Effector memory CD8-positive, alpha-beta T cell (primary cell): ENCODE measurements at places on chromosomes 4 and X.

- peaks cover 27% of the 10 kb centered on the region for H3K27me3 ChIP-seq
- peaks cover 14% of the 10 kb centered on the region for H3K4me1 ChIP-seq
- H3K4me3 ChIP-seq, result no peak overlapping the region
- no peak overlapping the region for H3K27ac ChIP-seq
Measured at GRCh38 chr4:173493041-173493440, 37.0 kb downstream of the HAND2 start.

DNA sequence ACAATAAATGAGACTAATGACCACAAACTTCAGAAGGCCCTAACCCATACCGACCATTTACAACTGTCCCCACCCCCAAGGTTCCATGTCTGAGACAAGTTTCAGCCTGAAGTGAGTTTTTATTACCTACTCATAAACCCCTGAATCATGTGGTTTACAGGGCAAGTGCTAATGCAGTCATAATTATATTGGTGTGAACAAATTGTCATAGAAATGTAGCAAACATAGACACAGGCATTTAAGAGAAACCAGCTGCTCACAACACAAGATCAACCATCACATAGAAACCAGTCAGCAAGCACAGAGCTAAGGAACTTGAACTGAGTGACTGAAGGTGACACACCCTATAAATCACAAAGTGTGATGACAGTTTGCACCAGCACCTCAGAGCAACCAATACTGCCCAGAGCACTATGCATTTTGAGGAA lies 173.8 kb upstream of the MID1 start:
- no peak overlapping the region for H3K27ac ChIP-seq
- H3K4me3 ChIP-seq, result no peak overlapping the region
- no peak for DNase-seq
- no peaks in the 10 kb centered on the region for H3K27me3 ChIP-seq

- H3K27me3 ChIP-seq, result no peaks in the 10 kb centered on the region
- no peak for DNase-seq
- no peak overlapping the region for H3K27ac ChIP-seq
- H3K4me1 ChIP-seq, result peaks cover 69% of the 10 kb centered on the region
Measured at GRCh38 chr4:150999086-150999485, 16.0 kb downstream of the LRBA start.

DNA sequence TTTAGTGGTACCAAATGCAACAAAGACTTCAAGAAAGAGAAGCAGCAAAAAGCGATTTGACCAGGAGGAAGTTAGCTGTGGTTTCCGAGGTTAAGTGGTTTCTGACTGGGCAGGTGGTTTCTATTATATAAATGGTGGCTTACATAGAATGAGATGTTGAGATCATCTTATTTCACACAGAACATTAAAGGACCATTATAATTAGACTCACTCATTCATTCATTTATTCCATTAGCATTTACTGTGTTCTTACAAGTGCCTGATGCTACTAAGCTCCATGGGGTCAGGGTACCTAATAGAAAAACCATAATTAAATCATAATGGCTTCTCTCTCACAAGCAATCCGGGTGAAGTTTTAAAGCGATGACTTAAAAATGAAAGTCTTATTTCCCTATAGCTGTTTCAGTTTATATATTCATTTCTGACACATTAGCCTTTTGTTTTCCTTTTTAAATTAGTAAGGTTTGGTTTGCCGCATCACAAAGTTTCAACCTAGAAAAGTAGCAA lies 10.6 kb downstream of the TSPAN6 start:
- no peaks in the 10 kb centered on the region for H3K27me3 ChIP-seq
- no peaks in the 10 kb centered on the region for H3K36me3 ChIP-seq
- no peak for DNase-seq
- no peak overlapping the region for H3K27ac ChIP-seq
- no peak overlapping the region for H3K4me3 ChIP-seq

DNA sequence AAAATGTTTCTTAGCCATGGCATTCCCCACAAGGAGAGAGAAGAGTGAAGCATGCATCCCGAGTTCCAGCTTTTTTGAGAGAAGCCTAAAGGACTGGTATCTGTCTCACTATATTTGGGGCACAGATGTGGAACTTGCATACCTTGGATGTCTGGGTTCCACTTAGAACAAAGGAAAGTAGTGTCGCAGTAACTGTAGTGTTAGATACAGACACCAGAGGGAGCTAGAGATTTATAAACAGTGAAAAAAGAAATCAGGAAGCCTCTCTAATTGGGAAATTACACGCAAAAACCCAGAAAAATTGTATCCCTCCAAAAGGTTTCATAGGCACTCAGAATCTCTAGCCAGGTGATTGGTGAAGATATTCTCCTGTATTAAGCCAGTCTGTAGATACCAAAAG lies 34.4 kb downstream of the AGTR2 start:
- no peak for DNase-seq
- H3K4me1 ChIP-seq, result no peaks in the 10 kb centered on the region
- no peaks in the 10 kb centered on the region for H3K27me3 ChIP-seq
- no peak overlapping the region for H3K27ac ChIP-seq
- no peaks in the 10 kb centered on the region for H3K36me3 ChIP-seq

GRCh38 chr4:139851133-139851532 lies 185.5 kb downstream of the MGST2 start:
- H3K36me3 ChIP-seq, result no peaks in the 10 kb centered on the region
- DNase-seq, result no peak
- no peak overlapping the region for H3K27ac ChIP-seq
- H3K27me3 ChIP-seq, result peaks cover 15% of the 10 kb centered on the region
- H3K4me1 ChIP-seq, result no peaks in the 10 kb centered on the region
- H3K4me3 ChIP-seq, result no peak overlapping the region

- H3K4me3 ChIP-seq, result peak overlapping the region; percentile 90
- H3K36me3 ChIP-seq, result peaks cover 22% of the 10 kb centered on the region
- peaks cover 15% of the 10 kb centered on the region for H3K4me1 ChIP-seq
- H3K27me3 ChIP-seq, result no peaks in the 10 kb centered on the region
- peak; percentile 22 for DNase-seq
Measured at GRCh38 chr4:121822796-121823504, 733 bp downstream of the CCNA2 start.

GRCh38 chr4:687971-688853 lies 739 bp downstream of the SLC49A3 start:
- H3K36me3 ChIP-seq, result no peaks in the 10 kb centered on the region
- H3K27ac ChIP-seq, result no peak overlapping the region
- peaks cover 8% of the 10 kb centered on the region for H3K4me1 ChIP-seq
- H3K4me3 ChIP-seq, result no peak overlapping the region
- H3K27me3 ChIP-seq, result no peaks in the 10 kb centered on the region

DNA sequence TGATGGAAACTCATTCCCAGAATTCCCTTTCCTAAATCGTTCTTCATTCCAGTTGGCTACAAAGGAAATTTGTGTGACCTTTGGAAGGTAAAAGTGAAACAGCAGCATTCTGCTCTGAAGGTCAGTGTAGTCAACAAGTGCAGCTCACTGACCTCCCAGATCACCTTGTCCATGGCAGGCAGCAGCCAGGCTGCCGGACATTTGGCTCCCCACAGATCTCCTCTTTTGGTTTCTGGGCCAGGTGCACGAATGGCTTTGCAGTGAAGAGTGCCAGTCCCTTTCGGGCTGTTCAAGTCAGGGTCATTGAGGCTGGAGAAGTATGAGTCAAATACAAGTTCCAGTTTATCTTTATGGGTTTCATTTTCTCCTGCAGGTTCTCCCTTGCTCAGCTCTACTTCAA lies 14.3 kb downstream of the GPRIN3 start:
- peak overlapping the region; percentile 74 for H3K4me3 ChIP-seq
- peaks cover 55% of the 10 kb centered on the region for H3K36me3 ChIP-seq
- H3K27ac ChIP-seq, result no peak overlapping the region
- no peaks in the 10 kb centered on the region for H3K27me3 ChIP-seq

DNA sequence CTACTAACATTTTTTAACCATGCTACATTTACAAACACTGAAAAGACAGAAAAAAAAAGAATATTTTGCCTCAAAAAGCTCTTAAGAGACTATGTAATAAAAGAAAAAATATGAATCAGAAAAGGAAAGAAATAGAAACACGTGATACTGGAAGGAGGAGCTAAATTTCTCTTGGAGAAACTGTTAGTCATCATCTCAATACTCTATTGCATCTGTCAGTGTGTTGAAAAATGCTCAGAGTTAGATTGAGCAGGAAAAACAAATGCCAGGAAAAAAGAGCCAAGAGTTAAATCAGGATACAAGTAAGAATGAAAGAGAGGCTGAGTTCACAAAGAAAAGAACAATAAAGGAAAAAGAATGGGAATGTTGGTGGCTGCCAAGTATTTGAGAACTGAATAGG lies 2.6 kb downstream of the RAB28 start:
- H3K27ac ChIP-seq, result no peak overlapping the region
- no peak overlapping the region for H3K4me3 ChIP-seq
- peaks cover 25% of the 10 kb centered on the region for H3K4me1 ChIP-seq
- H3K36me3 ChIP-seq, result peaks cover 18% of the 10 kb centered on the region
- DNase-seq, result no peak

DNA sequence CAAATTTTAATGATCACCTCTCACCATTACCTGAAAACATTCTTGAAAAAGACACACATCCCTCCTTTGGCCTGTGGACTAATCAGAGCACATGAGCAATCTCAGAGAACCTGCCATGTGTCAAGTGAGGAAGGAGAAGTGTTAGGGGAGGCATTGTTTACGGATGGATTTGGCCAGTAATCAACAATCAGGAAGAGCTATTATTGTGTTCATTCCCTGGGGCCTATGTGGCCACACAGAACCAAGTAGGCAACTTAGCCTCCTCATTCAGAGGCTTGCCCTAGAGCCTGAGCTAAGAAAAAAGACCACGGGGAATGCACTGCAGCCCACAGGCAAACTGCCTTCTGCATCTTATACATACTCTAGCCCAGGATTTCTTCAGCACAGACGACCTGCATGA lies 40.6 kb upstream of the DOCK11 start:
- peaks cover 17% of the 10 kb centered on the region for H3K36me3 ChIP-seq
- no peak overlapping the region for H3K4me3 ChIP-seq
- H3K27me3 ChIP-seq, result no peaks in the 10 kb centered on the region
- H3K27ac ChIP-seq, result no peak overlapping the region
- no peak for DNase-seq
- H3K4me1 ChIP-seq, result peaks cover 2% of the 10 kb centered on the region

GRCh38 chr4:90215286-90215685 lies 88.1 kb downstream of the CCSER1 start:
- H3K36me3 ChIP-seq, result no peaks in the 10 kb centered on the region
- no peak for DNase-seq
- no peak overlapping the region for H3K4me3 ChIP-seq

- no peak overlapping the region for H3K4me3 ChIP-seq
- no peak overlapping the region for H3K27ac ChIP-seq
- H3K27me3 ChIP-seq, result no peaks in the 10 kb centered on the region
- no peaks in the 10 kb centered on the region for H3K36me3 ChIP-seq
- H3K4me1 ChIP-seq, result no peaks in the 10 kb centered on the region
- no peak for DNase-seq
Measured at GRCh38 chr4:166274136-166274761, 401.2 kb downstream of the TLL1 start.

DNA sequence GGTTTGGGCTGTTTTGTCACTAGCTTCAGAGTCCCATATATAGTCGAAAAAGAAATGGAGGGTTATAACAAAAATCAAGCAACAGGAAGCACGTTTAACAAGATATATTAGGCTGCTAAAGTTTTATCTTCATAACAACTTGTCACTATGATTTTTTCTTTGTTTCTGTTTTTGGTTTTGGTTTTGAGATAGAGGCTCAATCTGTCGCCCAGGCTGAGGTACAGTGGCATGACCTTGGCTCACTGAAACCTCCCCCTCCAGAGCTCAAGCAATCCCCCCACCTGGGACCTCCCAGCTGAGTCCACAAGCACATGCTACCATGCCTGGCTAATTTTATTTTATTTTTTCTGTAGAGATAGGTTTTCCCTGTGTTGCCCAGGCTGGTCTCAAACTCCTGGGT lies 2664.4 kb downstream of the ARAP2 start:
- H3K27ac ChIP-seq, result no peak overlapping the region
- no peaks in the 10 kb centered on the region for H3K4me1 ChIP-seq
- H3K4me3 ChIP-seq, result no peak overlapping the region
- no peaks in the 10 kb centered on the region for H3K36me3 ChIP-seq
- H3K27me3 ChIP-seq, result no peaks in the 10 kb centered on the region

DNA sequence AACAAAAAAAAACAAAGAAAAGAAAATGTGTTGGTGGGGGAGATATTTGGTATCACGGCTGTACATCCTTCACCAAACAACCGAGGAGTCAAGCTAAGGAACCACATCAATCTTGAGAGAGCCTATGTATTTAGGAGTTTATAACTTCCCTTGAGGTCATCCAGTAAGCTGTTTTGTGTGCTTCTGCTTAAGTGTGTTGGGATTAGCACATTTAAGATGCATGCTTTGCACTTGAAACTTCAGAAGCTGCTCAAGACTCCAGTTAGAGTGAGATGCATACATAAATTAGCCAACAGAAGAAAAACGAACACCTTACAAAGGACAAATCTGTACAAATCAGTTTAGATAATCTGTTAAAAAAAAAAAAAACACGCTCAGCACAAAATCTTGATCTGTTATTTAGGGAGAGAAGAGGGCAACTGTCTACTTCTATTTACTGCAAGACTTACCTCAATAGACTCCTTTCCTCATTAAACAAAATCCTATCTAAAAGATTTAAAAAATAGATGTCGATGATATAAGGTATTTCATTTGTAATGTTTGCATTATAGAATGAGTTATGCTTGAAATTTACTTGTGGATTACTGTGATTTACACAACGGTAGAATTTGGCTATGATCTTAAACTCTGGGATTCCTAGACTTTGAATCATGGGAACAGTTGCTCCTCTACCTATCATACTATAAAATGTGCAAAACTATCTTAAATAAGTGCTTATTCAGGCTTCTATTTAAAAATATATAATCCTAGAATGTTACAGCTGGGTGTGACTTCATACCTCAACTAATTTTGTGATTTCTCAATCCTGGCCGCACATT lies 53.8 kb upstream of the NAP1L5 start:
- H3K4me1 ChIP-seq, result no peaks in the 10 kb centered on the region
- peaks cover 25% of the 10 kb centered on the region for H3K27me3 ChIP-seq
- no peak overlapping the region for H3K27ac ChIP-seq
- no peak overlapping the region for H3K4me3 ChIP-seq
- DNase-seq, result no peak

GRCh38 chr4:4734425-4734824 lies 125.0 kb upstream of the MSX1 start:
- H3K4me3 ChIP-seq, result no peak overlapping the region
- no peaks in the 10 kb centered on the region for H3K4me1 ChIP-seq
- no peak for DNase-seq
- H3K36me3 ChIP-seq, result no peaks in the 10 kb centered on the region
